ENCODE measurements at places on chromosomes 7 and 10. TPM values are rescaled to one million over a fixed set of nuclear protein-coding genes. Genes with fewer than 3 reads are reported as not detected.
A peak's percentile ranks its signal among the peaks of the same experiment; 100 is the strongest.

Gene SPDYE8
- not detected for total RNA-seq

Gene CNNM1
- total RNA-seq: 0.30 TPM

Gene WDR86
- total RNA-seq: 4.4 TPM

Gene NUDT13
- total RNA-seq: 1.1 TPM

Gene CYP3A4
- not detected for total RNA-seq

Gene KCNMA1
- 144 TPM for total RNA-seq

Gene VWDE
- total RNA-seq: 0.55 TPM

Gene CYP2C18
- total RNA-seq: not detected

Gene HACD1
- total RNA-seq: 52.8 TPM

GRCh38 chr7:137953665-137954470 is 48.0 kb downstream of the CREB3L2 start:
- DNase-seq: no peak

DNA sequence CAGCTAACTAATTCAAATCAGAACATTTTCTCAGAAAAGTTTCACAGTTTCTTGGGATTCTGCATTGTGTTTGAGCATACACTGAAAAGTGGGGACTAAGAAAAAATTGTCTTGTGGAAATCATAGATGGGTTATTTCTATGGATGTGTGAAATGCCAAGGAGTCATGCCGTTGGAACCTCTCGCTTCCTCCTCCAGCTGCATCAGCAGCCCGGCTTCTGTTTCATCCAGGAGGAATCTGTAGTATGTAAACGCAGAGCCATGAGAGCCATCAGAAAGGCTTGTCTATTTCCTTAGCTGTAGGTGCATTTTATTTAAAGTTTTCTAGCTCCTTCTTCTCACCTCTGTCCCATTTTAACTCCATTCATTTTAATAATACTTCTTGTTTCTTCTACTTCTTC is 1144.1 kb downstream of the GATA3 start:
- no peak for DNase-seq

DNA sequence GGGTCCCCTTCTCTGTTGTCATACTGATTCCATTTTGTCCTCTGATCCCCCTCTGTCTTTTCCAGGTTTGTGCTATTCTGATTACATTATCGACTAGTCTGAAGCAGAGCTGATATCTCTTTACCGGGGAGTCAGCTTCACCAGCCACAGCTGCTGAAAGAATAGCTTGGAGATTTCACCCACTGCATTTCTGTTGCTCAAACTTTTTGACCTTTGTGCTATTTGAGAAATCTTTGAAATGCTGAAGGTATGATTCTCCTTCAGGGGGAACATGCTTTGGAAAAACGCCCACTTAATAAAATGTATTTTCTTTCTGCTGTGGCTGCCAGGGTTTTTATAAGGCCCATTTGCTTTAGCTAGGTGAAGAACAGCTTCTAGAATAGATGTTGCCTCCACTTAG is 197.8 kb upstream of the TCF7L2 start:
- DNase-seq: no peak

GRCh38 chr7:21028186-21028585 is 241.5 kb upstream of the SP8 start:
- DNase-seq: no peak

GRCh38 chr7:155598810-155599210 is 45.7 kb upstream of the RBM33 start:
- DNase-seq: peak; percentile 94

DNA sequence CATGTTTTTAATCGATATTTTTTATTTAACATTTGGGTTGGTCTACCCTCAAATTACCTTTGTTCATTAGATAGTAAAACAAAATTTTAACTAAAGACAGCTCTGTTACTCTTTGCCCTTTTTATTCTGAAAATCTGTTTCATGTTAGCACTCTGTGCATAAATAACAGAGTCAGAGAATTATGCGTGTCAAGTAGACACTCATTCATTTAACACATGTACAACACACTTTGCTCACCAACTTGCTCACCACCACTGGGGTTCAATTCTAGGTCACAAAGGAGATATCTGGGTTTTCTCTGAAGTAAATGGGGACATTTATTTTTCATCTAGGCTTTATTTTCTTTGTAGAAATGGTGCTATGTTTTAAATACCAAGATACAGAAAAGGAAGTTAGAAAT is 457.4 kb upstream of the SEMA3D start:
- DNase-seq: no peak

DNA sequence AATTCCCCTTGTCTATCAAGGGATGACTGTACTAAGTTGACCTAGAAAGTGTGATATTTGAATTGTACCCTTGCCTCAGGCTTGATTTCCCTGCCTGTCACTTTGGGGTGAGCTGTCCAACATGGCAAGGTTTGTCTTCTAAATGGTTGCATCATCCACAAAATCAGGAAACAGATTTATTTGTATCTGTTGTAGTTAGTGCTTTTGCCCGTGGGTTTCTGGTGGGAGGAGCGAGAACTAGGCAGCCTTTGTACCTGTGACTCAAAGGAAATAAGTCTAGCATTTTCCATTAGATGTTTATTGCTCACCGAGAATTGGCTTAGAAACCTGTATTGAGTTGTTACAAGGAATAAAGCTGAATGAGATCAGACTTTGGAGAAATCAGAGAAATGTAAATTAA is 650.8 kb downstream of the LRMDA start:
- no peak for DNase-seq

DNA sequence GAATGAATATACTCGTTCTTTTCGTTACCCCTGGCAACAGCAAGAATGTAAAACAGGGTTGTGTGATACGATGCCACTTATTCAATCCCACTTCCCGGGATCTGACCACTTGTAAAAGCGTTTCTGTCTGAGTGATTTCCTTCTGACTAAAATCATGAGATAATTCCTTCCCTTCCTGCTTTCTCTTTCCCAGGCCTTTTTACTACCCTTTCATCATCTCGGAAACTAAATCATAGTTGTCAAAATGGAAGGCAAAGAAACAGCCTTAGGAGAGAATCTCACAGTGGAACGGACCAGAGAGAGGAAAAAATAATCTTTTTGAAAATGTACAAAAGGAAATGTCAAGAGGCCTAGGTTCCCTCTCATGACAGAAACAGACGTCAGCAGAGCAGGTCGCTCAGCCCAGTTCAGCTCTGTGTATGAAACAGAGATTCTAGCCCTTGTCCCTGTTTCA is 29.8 kb downstream of the DIP2C start:
- no peak for DNase-seq

DNA sequence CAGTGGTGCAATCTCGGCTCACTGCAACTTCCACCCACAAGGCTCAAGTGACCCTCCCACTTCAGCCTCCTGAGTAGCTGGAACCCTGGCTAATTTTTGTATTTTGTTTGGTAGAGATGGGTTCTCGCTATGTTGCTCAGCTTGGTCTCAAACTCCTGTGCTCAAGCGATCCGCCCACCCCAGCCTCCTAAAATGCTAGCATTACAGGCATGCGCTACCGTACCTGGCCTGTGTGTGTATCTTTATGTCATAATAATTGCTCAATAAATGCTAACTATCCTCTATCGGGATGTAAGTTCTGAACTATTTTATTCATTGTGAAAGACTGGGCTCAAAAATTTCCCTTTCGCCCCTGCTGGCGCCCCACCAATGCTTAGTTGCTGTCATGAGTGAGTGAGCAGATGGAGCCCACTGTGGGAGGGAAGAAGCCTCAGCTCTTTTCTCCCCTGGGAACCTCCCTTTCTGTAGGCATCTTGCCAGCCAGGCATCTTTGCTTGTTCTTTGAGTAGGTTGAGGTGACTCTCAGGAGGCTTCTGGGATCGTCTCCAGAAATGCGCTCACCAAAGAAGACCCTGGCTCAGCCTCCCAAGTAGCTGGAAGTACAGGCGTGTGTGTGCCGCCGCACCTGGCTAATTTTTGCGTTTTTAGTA is 38.3 kb downstream of the CAMK1D start:
- peak; percentile 56 for DNase-seq

- DNase-seq: no peak
Measured at GRCh38 chr10:127928021-127928806, 21.3 kb downstream of the PTPRE start.

DNA sequence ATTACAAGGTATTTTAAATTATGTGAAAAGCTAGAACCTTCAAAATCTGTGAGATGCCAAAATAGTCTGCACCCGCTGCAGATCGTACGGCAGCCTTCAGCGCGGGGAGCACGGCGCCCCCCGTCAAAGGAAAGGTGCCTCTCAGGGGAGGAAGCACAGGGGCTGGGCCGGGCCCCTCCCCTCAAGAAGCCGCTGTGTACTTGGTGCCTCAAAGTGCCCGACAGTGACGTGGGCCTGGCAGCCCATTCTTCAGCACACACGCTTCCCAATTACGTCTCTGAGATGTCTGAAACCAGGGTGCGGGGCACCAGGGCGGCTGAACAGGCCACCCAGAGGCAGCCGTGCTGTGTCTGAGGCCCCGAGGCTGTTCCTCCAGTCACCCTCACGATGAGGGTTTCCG is 116.1 kb downstream of the INPP5A start:
- DNase-seq: peak; percentile 62

GRCh38 chr10:30127120-30127541 is 67.7 kb upstream of the JCAD start:
- DNase-seq: no peak

DNA sequence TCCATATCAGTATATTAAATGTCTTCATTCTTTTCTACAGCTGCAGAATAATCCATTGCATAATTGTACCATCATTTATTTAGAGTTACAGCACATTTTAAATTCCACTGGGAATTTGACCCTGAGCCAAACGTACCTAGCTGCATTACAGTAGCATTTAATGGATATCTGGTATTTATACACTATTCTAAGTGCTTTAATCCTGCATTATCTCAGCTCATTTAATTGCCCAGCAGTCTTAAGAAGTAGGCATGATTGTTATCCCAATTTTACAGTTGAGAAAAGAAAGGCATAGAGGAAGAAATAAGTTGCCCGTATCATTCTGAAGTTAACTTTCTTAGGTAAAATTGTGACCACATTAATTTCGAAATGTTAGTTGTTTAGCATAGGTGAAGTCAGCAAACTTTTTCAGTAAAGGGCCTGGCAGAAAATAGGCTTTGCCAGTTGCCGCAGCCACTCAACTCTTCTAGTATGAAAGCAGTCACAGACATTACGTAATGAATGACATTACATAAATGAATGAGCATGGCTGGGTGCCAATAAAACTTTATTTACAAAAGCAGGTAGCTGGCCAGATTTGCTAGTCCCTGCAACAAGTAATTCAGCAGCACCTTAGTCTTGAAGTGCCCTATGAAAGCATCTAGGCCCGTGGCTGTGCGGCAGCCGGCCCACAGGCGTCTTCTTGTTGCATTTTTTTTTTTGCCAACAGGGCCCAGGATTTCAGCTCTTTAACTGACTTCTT is 30.0 kb downstream of the GUSB start:
- no peak for DNase-seq

DNA sequence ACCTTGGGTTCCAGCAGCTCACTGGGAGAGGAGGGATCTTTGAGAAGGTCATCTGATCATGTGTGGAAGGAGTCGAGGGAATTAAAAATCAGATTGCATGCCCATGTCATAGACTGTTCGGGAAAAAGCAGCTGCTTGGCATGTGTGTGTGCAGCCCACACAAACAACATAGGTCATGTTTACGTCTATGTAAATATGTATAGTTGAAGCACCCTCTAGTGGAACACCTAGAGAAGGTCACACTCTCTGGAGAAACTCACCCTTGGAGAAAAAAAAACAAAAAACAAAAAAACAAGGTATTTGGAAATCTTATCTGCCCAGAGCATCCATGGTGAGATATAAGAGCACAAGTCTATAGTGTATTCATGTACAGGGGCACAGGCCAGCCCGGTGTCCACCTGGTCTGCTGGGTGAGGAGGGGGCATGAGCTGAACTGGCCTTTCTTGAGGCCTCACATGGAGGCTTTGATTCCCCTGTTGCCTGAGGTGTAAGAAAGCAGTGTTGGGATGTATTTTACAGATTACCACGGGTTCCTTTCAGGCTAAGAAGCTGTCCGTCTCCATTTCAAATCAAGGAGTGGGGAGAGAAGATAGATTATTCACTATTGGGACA is 98.0 kb downstream of the NPY start:
- no peak for DNase-seq

DNA sequence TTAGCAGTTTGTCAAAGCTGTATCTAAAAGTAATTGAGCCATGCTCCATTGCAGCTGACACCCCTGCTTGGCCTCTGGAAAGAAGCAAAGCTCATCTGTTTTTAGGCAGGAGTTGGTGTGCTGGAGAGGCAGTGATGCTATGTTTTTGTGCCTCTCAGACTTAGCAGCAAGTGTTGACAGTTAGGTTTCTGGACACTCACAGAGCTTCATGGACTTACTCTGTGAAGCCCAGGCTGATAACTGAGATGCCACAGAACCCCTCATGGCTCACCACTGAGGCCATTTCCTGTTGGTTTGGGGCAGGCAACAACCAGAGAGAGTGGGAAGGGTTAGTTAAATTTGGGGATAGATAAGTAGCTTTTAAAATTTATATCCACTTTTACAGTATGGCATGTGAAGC is 59.8 kb downstream of the BTAF1 start:
- no peak for DNase-seq

- DNase-seq: no peak
Measured at GRCh38 chr7:7705318-7705717, 13.1 kb downstream of the RPA3 start.

DNA sequence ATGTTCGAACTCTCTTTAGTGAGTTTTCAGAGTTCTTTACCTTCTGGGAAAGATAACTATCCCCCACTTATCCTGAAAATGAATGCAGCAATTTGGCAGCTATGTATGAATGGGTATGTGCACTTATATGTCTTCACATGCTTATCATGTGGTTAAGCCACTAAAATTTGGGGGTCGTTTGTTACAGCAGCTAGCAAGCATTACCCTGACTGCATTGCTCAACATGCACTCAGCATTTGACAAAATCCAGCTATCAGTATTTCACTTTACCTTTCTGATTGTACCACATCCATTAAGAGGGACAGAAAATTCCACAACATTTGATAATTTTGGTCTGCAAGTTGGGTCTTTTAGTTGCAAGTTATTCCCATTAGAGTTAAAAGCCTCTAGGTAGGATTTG is 9.7 kb downstream of the CUZD1 start:
- no peak for DNase-seq

- DNase-seq: no peak
Measured at GRCh38 chr7:14071045-14071444, 81.6 kb upstream of the ETV1 start.

DNA sequence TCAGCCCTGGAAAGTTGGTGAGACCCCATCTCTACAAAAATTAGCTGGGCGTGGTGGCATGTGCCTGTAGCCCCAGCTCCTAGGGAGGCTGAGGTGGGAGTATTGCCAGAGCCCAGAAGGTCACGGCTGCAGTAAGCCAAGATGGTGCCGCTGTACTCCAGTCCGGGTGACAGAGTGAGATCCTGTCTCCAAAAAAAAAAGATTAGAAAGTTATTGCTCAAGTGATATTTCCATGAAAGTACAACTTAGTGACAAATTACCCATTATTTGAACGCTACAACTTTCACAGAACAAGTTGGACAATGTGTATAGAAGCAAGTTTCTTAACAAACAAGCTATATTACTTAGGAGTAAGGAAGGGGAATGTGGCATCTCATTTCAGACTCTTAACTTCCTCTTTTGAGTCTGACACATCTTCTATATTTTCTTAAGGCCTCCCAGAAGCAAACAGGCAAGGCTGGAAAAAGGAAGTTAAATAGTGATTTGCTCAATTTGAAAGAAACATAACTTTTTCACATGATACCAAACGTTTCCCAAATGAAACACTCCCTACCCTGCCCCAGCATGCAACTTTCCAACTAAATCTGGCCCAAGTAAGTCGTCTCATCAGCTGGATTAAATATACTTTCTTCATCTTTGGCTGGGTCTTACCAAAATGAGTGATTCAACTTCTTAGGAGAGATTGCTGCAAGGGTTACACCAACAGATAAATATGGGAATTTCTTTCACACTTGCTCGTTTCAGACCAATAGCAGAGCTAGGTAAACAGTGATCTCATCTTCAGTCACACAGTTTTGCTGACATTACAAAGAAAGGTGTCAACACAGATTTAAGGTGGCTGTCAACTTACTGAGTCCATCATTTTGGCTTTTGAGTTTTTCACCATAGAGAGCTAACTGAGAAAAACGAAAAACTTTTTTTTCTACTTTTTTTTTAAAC is 66.3 kb upstream of the KLF6 start:
- DNase-seq: no peak

All from aorta (tissue), 5 donors.